ENCODE measurements at places on chromosomes 1 and 21.

- no peak for DNase-seq
Observed at GRCh38 chr1:202649553-202650392, 60.5 kb downstream of the SYT2 start.

DNA sequence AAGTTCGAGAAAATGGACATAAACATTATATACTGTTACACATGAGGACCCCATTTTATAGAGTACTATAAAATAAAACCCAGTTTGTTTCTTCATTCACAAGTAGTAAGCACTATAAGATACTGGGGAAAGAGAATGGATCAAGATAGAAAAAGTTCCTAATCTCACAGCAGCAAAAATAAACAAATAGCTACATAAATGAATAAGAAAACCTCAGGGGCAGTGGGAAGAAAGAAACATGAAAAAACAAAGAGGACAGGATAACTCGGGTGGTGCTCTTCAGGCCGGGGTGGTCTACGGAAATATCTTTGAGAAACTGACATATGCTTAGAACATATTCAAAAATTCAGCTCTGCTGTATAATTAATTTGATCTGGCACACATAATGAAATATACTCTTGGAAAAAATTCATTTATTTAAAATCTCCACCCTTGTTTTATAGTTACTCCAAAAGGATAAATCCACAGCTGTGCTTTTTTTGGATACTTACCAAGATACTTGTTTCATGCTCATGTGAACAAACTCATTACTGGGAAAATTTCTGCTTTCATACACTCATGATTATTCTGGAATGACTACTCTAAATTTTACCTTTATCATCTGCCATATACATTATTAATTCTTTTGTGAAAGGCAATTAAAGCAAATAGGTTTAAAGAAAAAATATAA, 20.0 kb downstream of the CEP170 start:
- DNase-seq = no peak

DNA sequence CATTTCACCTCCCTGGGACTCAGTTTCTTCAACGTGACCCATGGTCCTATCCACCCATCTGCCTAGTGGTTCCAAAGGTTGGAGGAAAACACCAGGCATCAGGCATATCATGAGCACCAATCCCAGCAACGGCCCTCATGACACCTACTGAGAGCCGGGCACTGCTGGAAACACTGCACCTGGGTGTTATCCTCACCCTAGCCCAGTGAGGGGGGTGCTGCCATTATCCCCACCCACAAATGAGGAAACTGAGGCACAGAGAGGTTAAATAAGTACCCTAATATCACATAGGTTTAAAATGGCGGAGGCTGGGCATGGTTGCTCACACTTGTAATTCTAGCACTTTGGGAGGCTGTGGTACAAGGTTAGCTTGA, 206.9 kb downstream of the MATN1 start:
- no peak for DNase-seq

GRCh38 chr1:163535807-163536206, 214.1 kb downstream of the NUF2 start:
- DNase-seq = no peak

- DNase-seq = no peak
Observed at GRCh38 chr1:161910604-161911003, 113.1 kb downstream of the OLFML2B start.

GRCh38 chr1:109996476-109996875, 11.9 kb downstream of the AHCYL1 start:
- no peak for DNase-seq

DNA sequence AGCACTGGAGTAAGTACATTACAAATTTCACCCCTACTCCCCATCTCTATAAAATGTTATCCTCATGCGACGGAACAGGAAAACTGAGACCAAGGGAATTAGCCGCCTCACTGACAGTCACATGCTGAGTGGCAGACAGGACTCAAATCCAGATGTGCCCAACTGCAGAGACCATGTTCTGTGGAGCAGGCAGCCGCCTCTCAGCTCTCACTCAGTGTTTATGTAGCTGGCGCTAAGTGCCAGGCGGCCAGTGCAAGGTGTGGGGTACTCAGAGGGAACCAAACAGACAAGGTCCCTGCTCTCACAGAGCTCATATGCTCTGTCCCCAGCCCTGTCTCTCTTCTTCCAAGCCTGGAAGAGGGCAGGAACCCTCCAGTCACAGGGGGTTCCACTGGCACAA, 5.1 kb downstream of the CAPZB start:
- DNase-seq = no peak

DNA sequence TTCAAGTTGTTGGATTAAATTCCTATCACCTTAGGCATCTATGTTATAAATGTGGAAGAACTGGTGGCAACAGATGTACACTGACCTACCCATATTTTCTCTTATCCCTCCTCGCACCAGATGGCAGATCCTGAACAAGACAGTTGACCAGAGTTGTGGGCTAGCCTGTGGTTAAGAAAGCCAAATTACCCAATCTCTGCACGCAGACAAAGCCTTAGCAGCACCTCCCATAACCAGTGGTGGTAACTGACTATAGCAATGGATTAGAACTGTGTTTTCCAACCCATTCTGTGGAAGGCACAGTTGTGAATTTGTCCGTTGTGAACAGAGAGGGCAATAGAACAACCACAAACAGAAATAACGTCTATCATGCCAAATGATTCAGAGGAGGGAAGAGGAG, 20.6 kb downstream of the ABCB10 start:
- DNase-seq = no peak

DNA sequence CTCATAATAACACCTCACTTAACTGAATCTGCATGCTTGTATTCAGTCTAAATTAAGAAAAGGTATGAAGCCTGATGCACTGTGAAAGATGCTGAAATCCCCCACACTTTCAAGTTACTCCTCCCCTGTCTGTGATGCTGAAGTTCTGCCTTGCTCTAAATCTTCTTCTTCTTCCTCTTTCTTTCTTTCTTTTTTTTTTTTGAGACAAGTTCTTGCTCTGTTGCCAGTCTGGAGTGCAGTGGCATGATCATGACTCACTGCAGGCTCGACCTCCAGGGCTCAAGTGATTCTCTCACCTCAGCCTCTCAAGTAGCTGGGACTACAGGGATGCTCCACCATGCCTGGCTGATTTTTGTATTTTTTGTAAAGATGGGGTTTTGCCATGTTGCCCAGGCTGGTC, 231.0 kb upstream of the B3GALT2 start:
- no peak for DNase-seq

GRCh38 chr1:182350839-182351238, 40.8 kb downstream of the GLUL start:
- no peak for DNase-seq

DNA sequence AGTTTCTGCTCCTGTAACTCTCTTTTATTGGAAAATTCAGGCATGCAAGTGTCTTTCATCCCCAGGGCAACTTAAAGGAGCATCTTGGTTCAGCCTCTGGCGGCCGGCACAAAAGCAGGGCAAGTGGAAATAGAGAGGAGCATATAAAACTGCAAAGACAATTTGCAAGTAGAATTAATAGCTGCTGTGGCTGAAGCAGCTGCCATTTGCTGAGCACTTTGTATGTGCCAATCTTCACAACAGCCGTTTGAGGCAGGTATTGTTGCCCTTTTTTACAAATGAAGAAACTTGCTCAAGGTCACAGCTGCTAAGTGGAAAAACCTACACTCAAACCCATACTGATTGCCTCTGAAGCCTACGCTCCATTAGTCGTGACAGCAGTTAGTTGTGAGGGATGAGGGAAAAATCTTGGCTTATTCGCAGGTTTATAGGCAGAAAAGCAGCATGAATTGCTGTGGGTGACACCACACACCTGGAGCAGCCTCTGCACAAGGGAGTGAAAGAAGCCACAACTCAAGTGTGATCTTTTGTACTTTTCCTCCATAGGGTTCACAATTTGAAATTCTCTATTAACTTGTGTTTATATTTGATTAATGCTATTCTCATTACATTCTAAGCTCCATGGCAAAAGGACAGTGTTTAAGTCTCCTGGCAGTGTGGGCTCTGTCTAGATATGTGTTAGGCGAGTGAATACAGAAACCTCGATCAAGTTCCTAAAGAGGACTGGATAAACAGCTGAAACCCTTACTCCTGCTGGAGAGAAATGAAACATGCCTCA, 99.0 kb upstream of the BEND5 start:
- DNase-seq = no peak

Data from WTC11 (cell line).